ENCODE measurements at places on chromosomes 3 and 15.

DNA sequence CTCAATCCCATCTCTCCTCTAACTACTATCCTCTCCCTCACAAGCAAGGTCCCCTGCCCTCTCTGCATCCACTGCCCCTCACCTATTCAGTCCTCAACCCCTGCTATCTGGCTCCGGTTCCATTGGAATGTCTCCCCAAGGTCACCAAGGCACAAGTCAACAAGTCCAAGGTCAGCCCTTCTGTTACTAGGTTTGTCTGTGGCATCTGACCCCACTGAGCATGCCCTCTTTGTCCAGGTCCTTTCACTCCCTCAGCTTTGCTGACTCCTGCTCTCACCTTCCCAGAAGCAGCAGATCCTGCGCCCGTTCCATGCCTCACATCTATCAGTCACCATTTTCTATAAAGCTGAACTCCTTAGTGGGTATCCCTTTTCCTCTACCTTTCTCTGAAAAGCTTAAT lies 8.3 kb upstream of the SEMA7A start:
- DNase-seq = no peak

GRCh38 chr3:128735884-128736283 lies 9.9 kb downstream of the RAB7A start:
- DNase-seq = no peak

GRCh38 chr15:51382787-51383186 lies 41.3 kb downstream of the GLDN start:
- peak; percentile 23 for DNase-seq

DNA sequence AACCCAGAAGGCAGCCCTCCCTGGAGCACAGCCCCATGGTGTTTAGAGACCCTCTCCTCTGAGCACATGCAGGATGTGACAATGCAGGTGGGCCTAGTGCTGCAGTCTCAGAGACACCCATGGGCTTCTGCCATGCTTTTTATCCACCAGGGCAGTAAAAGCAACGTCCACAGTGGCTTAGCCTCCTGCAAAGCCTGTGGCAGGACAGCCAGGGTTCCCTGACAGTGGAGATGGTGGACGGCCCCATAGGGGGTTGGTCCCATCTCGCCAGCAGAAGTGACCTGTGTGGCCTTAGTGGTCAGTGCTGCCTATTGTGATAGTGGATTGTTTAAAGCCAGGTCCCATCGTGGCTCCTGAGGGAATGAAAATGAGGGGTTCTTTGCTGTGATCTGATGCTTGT lies 46.6 kb downstream of the APBA2 start:
- no peak for DNase-seq

GRCh38 chr3:3296979-3297381 lies 117.5 kb upstream of the CRBN start:
- DNase-seq = no peak

DNA sequence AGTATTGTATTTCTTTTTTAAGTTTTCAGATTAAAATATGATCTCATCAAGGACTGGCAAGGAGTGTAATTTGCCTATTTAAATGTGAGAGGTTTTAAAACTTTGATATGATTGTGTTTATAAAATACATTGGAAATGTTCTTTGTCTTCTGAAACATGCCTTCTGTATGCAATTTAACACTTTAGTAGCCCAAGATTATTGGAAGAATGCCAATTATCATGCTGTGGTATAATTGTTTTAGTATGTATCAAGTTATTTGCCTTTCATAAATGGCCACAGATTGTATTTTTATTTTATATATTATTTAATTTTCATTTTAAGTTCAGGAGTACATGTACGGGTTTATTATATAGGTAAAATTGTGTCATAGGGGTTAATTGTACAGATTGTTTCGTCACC lies 31.7 kb downstream of the ECT2 start:
- no peak for DNase-seq

DNA sequence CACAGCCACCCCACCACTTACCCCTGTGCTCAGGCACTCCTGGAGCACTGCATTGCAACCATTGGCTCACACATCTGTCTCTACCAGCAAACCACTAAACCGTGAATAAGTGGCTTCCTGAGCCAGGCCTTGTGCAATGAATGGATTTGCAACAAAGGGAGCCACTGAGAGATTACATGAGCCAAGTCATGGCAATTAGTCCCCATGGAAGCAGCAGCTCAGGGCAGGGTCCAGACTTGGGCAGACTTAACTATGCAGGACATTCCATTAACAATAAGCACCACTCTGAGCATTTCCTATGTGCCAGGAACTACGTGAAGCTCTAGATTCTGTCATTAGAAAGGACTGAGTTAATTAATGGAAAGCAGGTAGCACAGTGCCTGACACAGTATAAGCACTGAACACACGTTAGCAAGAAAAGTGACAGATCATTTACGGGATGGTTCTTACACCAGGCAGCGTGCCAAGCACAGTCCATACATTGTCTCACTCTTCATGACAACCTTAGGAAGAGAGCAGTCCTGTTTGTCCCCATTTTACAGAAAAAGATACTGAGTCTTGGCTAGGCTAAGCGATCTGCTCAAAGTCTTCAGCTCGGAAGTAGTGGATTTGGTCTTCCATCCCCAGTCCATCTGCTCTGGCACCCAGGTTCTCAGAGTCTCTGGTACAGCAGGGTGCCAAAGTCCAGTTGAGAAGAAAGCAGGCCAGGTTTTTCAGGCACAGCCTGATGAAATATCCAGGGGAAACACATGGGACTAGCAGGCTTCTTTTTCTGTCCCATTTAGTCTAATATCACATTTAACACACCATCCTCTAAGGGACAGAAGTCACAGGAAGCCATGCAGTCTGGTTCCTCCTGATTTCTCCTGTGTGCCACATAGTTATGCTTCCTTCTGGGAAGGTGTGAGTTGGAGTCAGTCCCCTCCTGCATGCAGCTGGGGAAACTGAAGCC lies 44.1 kb downstream of the LIPC start:
- DNase-seq = no peak

DNA sequence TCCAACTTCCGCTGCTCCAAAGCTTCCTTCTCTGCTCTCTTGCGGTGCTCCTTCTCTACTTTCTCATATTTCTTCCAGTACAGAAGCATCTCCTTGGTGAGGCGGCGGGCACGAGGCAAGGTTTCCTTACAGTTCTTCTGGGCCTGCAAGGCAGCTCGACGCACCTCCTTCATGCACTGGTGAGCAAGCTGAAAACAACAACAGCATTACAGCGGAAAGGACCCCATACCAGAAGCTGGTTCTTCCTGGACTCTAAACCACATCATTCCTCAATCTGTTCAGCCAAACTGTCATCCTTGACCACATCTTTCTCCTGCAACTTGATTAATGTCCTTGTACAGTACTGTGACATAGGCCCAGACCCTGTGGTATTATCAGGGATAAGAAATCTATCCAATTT lies 36.4 kb downstream of the INO80 start:
- no peak for DNase-seq

- no peak for DNase-seq
Observed at GRCh38 chr15:66649235-66649984, 52.6 kb upstream of the SMAD6 start.

GRCh38 chr3:72230774-72231379 lies 445.9 kb upstream of the PROK2 start:
- DNase-seq = no peak

DNA sequence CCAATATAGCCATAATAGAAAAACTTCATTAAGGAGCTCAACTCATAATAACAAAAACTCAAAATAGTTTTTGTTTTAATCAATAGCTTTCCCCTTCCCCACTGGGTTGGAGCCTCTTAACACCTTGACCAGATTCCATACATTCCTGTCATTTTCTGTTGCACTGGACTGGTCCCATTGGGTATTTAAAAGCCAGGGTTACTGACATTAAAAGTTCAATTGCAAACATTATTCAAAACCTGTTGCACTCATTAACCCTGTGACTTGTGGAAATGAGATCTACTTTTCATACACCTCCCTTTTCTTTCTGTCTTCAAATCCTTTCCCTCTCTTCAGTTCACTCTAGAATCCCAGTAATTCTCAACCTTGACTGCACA lies 1.7 kb upstream of the HRG start:
- no peak for DNase-seq

- peak; percentile 47 for DNase-seq
Observed at GRCh38 chr3:122298239-122298638, 26.8 kb upstream of the CSTA start.

DNA sequence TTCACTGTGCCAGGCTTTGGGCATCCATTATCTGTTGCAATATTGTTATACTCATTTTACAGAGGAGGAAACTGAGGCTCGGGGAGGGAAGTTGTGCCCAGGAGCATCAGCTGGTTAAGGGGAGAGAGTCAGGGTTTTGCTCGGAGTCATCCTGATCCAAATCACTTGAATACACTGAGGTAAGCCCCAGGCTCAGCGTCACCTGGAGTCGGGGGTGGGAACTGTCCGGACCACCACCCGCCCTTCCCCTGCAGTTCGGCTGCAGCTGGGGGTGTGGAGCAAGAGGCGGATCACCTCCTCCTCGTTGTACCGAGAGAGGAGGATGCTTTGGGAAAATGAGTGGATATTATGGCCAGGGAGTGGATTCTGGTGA lies 646 bp downstream of the HRH1 start:
- DNase-seq = no peak

- no peak for DNase-seq
Observed at GRCh38 chr15:80698676-80699075, 3.6 kb downstream of the ABHD17C start.

DNA sequence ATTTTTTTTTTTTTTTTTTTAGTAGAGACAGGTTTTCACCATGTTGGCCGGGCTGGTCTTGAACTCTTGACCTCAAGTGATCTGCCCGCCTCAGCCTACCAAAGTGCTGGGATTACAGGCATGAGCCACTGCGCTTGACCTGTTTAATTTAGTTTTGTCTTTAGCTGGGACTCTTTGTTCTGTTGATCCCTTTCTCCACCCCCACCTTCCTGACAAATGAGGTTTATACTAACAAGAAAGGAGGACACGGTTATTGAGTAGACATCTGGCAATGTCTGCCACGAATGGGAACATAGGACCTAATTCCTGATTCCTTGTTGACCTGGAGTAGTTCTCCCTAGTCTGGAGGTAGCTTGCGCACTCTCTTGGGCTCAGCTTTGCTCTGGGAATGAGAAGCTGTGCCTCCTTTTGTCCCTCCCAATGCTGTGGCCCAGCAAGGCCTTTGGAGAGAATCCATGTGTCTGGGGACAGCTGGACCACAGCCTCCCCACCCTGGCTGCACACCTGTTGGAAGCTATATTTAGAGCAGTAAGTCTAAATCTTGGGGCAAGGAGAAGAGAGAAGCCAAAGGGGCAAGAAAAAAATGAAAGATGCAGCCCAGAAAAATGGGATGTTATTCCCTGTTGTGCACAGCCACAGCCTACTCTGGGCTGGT lies 53.2 kb upstream of the ADPGK start:
- DNase-seq = no peak

GRCh38 chr15:66682865-66683264 lies 19.2 kb upstream of the SMAD6 start:
- no peak for DNase-seq

DNA sequence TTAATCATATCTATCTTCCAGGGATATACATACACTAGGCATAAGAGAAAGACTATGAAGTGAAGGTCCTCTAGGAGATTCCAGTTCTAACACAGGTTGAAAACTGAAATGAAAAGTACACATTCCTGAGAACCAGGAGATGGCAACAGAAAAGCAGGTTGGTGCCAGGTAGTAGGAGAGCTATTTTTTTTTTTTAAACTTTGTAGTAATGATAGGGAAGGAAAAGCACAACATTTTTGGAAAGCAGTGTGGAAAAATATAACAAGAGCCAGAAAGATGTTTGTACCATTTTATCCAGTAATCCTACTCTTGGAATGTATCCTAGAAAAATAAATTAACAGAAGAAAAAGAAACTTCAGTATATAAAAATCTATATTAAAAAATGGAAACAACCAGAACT lies 189.9 kb downstream of the DTWD1 start:
- DNase-seq = no peak

DNA sequence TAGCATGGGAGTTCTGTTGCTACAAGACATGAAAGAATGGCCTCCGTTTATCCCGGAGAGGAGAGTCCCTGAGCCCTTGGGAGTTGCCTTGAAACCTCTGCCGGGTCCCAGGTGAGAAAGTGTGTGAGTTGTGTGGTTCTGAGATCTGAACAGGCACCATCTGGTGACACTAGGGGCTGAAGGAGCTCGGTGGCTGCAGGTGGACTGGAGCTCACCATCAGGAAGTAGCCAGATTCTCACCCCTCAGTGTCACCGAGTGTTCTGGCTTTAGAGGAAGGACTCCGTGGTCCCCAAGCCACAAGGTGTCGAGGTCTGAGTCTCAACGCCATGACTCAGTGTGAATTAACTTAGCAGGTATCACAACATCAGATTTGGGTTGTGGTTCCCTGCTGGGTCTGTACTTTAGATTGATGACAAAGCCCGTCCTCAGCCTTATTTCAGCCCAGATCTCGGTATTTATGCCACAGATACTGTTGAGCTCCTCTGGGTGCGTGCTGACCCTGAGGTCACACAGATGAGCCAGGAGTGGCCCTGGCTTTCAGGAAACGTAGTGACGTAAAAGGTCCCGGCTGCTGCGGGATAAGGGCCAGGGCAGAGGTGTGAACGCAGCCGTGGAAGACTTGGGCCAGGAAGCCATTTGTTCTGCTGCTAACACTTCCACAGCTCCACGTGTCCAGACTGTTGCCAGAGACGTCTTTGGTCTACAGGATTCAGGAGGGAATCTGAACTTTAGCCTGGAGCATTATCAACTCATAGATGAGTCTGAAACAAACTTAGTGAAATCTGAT lies 54.4 kb downstream of the PGPEP1L start:
- DNase-seq = peak; percentile 62

DNA sequence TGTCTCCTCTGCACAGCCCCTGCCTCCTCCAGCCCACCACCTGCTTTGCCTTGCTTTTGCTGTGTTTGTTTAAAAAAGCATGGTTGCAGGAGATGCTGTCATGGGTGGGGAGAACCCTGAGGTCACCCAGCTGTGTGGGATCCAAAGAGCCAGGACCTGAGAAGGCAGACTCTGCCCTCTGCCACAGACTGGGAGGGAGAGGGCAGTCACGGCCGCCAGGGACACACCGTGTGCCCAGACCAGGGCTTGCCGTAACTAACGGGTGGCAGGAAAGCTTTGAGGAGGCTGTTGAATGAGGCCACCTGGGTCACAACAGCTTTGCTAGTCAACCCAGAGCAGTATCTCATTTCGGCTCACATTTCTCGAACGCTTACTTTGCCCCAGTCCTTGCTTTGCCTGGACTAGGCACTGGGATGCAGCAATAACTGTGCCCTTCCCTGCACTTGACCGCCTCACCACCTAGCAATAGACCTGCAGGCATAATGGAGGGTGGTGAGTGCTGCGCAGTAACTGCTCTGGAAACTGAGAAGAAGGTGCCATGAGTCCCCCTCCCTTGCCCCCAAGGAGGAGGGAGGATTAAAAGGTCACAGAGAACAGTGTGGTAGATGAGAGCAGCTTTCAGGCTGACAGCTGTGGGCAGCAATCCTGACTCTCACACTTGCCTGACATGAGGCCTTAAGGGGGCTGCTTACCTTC lies 55.0 kb upstream of the CTDSPL start:
- no peak for DNase-seq

DNA sequence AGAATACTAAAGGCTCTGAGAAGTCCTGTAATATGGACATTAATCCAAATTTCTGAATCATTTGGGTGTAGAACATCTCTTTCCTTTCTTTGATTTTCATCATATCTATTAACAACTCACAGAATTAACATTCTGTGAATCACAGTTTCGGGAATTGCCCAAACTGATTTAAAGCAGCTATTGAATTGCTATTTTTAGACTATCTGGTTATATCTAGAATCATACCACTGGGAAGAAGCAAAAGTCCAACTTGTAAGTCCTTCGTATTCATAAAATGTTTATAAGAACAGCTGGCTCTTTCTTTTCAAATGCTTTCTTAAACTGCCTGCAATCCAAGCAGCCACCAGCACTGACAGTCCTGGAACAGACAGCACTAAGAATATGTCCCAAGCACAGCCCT lies 733.0 kb downstream of the NTRK3 start:
- no peak for DNase-seq
